Stimulated activated CD8-positive, alpha-beta memory T cell treated with anti-CD3 and anti-CD28 coated beads, Interleukin-12 subunit alpha, Interleukin-12 subunit beta, amount 100 ng/mL, for 4 hours (primary cell): ENCODE measurements at places on chromosomes 3 and 15.

DNA sequence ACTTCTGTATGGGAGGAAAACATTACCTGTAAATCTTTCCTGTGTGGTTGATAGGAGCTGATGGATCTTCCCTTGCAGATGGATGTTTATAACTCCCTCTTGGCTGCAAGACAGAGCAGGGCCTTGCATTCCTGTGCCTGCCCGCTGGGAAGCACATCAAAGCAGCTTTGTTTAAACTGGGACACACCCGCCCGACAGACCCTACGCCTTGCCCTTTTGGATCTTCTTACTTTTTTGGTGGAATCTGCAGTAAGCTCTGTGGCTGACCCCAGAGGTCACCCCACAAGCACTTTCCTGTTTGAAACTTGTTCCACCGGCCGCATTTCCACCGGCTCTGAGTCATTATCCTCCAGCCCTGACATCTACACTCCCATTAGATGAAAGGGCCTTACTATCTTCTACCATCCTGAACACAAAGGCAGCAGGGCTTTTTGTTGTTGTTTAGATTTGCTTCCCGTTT is 244.1 kb upstream of the STT3B start:
- no peak for DNase-seq

GRCh38 chr3:112965656-112966055 is 9.2 kb downstream of the CD200R1 start:
- DNase-seq: no peak

GRCh38 chr3:64067506-64068346 is 44.4 kb upstream of the PSMD6 start:
- DNase-seq: no peak

DNA sequence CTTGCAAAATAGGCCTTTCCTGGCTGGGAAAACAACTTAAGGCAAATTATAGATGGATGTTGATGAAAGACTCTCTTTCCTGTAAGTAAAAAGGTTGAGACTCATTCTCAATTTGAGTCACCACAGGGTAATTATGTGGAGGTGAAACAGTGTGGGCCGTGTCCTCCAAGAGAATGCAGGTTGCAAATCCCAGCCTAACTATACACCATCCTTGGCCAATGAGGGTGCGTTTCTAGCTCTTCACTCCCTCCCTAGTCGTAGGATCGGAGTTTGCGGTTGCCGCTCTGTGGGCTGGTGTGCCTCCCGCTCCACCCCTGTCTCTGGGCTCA is 259.9 kb downstream of the PLCL2 start:
- no peak for DNase-seq

GRCh38 chr3:127735767-127736693 is 63.3 kb downstream of the ABTB1 start:
- no peak for DNase-seq

DNA sequence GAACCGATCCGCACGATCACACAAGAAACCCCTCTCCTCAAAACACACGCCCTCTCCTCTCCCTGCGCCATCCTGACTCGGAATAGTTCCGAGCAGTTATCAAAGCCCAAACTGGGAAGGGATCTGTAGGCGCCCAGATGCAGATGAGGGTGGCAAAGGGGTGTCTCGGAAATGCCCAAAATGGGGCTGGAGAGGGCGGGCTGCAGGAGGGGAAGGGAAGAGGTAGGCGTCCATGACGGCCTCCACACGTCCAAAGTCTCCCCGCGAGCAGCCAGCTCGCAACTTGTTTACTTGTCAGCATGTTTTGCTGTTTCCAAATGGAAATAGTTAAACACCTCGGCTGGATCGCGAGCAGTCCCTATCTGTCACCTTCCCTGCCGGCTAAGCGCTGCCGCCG is 1.5 kb downstream of the NTRK3 start:
- DNase-seq: no peak

DNA sequence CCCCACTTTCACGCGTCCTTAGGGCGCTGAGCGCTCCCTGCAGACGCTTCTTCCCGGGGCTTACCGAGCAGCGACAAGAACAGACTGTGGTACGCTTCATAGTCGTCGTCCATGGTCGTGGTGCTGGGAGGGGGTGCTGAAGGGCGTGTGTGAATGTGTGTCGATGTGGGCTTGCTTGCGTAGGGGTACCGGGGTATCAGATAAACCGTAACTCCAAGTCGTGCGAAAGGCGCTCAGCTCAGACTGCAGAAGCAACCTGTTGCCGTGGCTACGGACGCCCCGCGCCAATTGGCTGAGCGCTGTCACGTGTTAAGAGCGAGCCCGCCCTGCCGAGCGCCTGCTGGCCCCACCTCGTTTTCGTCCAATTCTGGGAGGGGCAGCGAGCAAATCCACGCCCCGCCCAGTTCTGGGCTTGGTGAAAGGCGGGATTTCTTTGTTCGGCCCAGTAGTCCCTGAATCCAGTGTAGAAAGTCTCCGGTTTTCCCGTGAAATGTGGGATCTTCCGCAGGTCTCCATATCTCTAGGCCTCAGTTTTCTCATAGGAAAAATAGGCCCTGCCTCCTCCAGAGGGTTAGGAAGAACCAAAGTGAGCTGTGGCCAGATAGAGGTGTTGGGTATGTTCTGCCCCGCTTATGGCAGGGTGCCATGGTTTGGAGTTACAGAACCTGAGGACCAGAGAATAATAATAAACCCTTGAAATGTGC is at the start of gene EFCAB12:
Gene EFCAB12, minus strand, starts transcription at position 261 of the 704 bp plus-strand sequence. Its CDS starts 148 bp downstream, at position 113.
- peak; percentile 75 for DNase-seq

DNA sequence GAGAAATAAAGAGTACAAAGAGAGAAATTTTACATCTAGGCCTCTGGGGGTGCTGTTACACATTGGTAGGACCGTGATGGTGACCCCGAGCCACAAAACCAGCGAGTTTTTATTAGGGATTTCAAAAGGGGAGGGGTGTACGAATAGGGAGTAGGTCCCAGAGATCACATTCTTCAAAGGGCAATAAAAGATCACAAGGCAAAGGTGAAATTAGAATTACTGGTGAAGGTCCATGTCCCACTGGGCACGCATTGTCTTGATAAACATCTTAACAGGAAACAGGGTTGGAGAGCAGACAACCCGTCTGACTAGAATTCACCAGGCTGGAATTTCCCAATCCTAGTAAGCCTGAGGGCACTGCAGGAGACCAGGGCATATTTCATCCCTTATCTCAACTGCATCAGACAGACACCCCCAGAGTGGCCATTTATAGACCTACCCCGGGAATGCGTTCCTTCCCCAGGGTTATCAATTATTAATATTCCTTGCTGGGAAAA is 4.3 kb downstream of the IRAK2 start:
- no peak for DNase-seq

- no peak for DNase-seq
These were observed 40.9 kb downstream of the FBXL2 start for GRCh38 chr3:33317963-33318709.

- DNase-seq: no peak
These were observed 419.2 kb downstream of the DIPK2A start for GRCh38 chr3:144390786-144391185.

DNA sequence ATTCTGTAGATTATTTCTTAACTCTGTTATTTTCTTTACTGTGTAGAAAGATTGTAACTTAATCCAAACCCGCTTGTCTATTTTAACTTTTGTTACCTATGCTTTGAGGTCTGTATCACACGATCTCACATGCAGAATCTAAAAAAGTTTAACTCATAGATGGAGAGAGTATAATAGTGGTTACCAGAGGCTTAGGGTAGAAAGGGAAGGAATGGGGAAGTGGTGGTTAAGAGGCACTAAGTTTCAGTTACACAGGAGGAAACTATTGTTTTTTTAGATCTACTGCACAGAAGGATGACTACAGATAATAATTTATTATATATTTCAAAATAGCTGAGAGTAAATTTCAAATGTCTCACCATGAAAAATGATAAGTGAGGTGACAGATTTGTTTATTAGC is 515.2 kb downstream of the RSL24D1 start:
- DNase-seq: no peak
